ENCODE measurements at places on chromosomes 7 and 10.
A peak's percentile ranks its signal among the peaks of the same experiment; 100 is the strongest.

DNA sequence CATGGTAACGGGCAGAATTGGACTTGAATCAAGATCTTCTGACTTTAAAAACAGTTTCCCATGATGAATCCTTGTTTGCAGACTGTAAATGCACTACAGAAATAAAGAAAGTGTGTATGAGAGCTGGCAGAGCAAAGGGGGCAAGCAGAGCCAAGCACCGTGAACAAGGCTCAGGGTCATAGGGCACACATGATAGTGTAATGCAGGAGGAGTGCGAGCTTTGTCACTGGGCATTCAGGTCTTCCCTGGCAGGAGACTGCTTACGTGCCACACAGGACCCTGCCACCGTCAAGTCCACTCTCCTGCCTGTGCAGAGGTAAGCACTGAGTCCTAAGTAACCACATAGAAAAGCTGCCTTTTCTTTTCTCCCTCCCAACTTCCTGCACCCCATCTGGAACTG, 93.1 kb upstream of the NPVF start:
- DNase-seq = no peak

GRCh38 chr7:45574416-45574668, 174 bp downstream of the ADCY1 start:
- DNase-seq = no peak

DNA sequence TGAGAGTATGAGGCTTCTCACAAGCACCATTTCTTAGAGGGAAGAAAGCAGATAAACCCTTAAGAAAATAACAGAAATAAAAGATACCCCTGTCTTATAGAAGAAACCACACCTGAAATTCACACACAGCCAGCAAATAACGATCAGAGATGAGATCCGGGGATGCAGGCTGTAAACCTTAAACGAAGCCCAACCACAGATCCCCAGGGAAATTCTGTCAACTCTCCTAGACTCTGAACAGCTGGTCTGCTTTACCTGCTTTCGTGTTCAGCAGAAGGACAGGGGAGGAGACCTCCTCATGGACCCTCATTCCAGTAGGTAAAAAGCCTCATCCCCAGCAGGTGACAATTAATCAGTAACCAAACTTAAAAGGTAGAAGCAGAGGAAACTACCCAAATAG, 45.0 kb downstream of the VOPP1 start:
- no peak for DNase-seq

GRCh38 chr10:103154521-103155299, 38.4 kb downstream of the NT5C2 start:
- peak; percentile 27 for DNase-seq

- DNase-seq = peak; percentile 84
These were observed 24.1 kb upstream of the SEMA3A start for GRCh38 chr7:84218681-84219080.

DNA sequence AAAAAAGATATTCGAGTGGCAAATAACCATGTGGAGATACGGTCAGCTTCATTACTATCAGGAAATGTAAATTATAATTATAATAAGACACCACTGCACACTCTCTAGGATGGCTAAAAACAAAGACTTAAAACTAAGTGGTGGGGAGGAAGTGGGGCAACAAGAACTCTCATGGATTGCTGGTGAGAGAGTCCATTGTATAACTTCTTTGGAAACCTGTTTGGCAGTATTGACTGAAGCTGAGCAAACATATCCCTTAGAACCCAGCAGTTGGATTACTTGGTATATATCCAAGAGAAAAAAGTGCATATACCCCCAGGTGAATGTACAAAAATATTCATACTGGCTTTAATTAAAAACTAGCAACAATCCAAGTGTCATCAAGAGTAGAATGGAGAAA, 133.7 kb upstream of the CTBP2 start:
- peak; percentile 6 for DNase-seq

DNA sequence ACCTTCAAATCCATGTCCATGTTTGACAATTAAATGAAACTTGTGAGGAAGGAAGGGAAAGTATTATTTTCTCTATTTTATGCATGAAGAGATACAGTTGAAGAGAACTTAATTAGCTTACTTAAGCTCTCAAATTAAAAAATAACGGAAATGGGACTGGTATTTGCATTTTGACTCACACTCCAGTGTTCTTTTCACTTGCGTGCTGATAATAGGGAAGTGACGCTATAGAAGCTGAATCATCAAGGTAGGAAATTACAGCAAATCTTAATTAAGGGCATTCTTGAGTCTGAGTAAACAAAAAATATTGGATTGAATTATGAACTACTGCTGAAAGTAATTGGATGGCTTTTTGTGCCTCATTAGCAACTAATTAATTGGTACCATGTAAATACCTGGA, 44.0 kb upstream of the NPVF start:
- DNase-seq = peak; percentile 15

Data from epithelial cell of esophagus (primary cell).